ENCODE measurements at places on chromosomes 6 and 20. TPM values are rescaled to one million over a fixed set of nuclear protein-coding genes. Genes with fewer than 3 reads are reported as not detected.

The TBX18 gene
- 32.0 TPM for total RNA-seq

The EPHA7 gene
- not detected for total RNA-seq

The HLA-G gene
- 0.13 TPM for total RNA-seq

The SIRPB2 gene
- not detected for total RNA-seq

The ARFGEF3 gene
- 6.5 TPM for total RNA-seq

The EIF6 gene
- 73.0 TPM for total RNA-seq

The SIGLEC1 gene
- not detected for total RNA-seq

The REM1 gene
- 0.76 TPM for total RNA-seq

The STK4 gene
- total RNA-seq, result 26.5 TPM

The EYA2 gene
- total RNA-seq, result 1.8 TPM

The STMND1 gene
- total RNA-seq, result not detected

The COL21A1 gene
- 1.0 TPM for total RNA-seq

The FKBP1A gene
- 137 TPM for total RNA-seq

The PNPLA1 gene
- total RNA-seq, result not detected

The BNIP5 gene
- not detected for total RNA-seq

The SLC22A23 gene
- 8.8 TPM for total RNA-seq

The TRIM31 gene
- total RNA-seq, result not detected

The HAO1 gene
- not detected for total RNA-seq

The GINS1 gene
- 8.3 TPM for total RNA-seq

The GRM1 gene
- 0.26 TPM for total RNA-seq

The DNAH8 gene
- under 0.01 TPM for total RNA-seq

The ZSCAN23 gene
- total RNA-seq, result 2.5 TPM

The PGC gene
- total RNA-seq, result not detected

The GMPR gene
- 4.9 TPM for total RNA-seq

The C20orf141 gene
- not detected for total RNA-seq

The DPPA5 gene
- total RNA-seq, result not detected

The PRDM13 gene
- total RNA-seq, result not detected

The HLA-DPB1 gene
- total RNA-seq, result 21.0 TPM

The RIMS1 gene
- 7.8 TPM for total RNA-seq

The PLCB4 gene
- total RNA-seq, result 9.5 TPM

The GSTA1 gene
- total RNA-seq, result 0.26 TPM

The FAM217A gene
- total RNA-seq, result not detected

The SPAG4 gene
- total RNA-seq, result 7.3 TPM

The LRRC73 gene
- total RNA-seq, result 0.32 TPM

The MMP24 gene
- 1.4 TPM for total RNA-seq

The LTA gene
- total RNA-seq, result not detected

The RANBP9 gene
- 75.0 TPM for total RNA-seq

The SPATS1 gene
- not detected for total RNA-seq

The GFRAL gene
- total RNA-seq, result not detected

The CBLN4 gene
- not detected for total RNA-seq

The TMEM244 gene
- total RNA-seq, result not detected

The HLA-DQB2 gene
- total RNA-seq, result not detected

The HLA-DQA1 gene
- not detected for total RNA-seq

The CITED2 gene
- 336 TPM for total RNA-seq

The VNN1 gene
- total RNA-seq, result 0.32 TPM

The PPP1R16B gene
- not detected for total RNA-seq

The CEP250 gene
- total RNA-seq, result 24.0 TPM

The CALHM4 gene
- not detected for total RNA-seq

The ZFP57 gene
- total RNA-seq, result not detected

The OOEP gene
- total RNA-seq, result 0.43 TPM

The BPIFB2 gene
- total RNA-seq, result not detected

The NUS1 gene
- total RNA-seq, result 34.6 TPM

The LY6G6F gene
- total RNA-seq, result not detected
